ENCODE measurements at places on chromosomes 4 and X.

DNA sequence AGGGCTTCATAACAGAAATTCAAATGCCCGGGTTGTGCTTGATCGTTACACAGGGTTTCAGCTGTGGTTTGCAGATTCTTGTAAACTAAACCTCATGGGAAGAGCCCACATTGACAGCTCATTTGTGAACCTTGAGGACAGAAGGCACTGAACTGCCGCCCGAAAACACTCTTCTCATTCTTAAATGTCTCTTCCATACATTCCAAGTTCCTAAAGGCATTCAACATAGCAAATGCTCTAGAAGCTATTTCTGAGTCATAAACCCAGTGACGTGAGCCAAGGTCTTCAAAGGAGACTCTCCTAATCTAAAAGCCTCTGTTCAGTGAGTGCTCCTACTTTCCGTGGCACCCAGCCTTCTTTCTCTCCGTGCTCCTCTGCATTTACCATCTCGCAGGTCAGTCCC is 737.8 kb upstream of the FRG1 start:
- DNase-seq: no peak

GRCh38 chr4:142083264-142083663 is 446.9 kb downstream of the IL15 start:
- no peak for DNase-seq

DNA sequence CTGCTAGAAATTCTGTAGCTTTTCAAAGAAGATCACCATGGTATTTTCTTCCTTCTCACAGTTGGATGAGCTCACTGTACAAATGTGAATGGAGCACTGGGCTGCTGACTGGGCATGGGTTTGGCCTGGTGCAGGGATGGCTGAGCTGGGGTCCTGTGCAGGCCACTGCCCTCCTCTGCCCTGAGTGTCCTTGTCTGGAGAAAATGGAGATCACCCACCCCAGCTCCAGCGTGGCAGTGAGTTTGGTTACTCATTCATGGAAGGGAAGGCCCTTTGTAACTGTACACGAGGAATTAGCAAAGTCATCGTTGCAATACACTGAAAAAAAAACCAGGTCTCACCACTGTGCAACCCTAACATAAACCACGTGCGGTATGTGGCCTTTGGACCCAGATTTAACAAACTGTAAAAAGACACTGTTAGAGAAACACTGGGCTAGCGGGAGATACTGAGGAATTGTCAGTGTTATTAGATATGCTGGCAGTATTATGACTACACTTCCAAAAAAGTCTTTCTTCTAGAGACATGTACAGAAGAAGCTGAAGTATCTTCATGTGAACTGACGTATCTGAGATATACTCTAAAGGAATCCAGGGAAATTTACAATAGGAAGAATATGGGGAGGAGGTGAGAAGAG is 16.1 kb upstream of the TBC1D14 start:
- no peak for DNase-seq

GRCh38 chrX:103663981-103664762 is 22.3 kb downstream of the MORF4L2 start:
- DNase-seq: no peak

DNA sequence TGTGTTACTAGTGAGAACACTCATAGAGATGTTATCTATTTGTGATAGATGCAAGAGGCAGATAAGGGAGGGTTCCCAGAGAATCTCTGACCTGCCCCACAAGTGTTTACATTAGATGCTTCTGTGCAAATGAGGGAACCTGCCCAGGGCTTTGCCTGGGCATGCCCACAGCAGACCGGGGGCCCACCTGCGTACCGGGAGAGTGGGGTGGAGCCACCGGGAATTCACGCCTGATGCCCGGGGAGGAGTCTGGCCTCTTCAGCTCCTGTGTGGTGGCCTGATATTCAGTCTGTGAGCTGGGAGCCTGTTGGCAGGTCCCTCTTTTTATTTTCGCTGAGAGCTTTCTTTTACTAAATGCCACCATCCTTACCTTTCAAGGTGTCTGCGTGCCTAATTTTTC is 155.7 kb downstream of the SNCA start:
- no peak for DNase-seq

GRCh38 chrX:9370893-9371292 is 94.0 kb upstream of the TBL1X start:
- no peak for DNase-seq

DNA sequence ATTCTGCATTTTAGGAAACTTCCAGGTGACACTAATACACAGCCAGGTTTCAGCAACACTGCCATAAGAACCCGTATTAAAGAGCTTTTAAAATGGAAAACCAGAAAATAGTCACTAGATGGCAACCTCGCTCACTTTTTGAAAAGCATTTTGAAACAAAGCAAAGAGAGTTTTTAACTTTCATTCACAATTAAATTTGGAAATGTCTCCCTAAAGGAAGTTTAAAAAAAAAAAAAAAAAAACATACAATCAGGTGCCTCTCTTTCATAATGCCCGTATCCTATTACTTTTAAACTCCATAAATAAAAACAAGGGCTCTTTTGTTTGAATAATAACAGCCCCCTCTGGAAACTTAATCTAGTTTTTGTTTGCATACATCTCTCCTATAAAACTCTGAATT is 20.3 kb downstream of the MEPE start:
- DNase-seq: peak; percentile 32

- DNase-seq: no peak
Observed at GRCh38 chr4:73707918-73708577, 32.3 kb upstream of the CXCL8 start.

DNA sequence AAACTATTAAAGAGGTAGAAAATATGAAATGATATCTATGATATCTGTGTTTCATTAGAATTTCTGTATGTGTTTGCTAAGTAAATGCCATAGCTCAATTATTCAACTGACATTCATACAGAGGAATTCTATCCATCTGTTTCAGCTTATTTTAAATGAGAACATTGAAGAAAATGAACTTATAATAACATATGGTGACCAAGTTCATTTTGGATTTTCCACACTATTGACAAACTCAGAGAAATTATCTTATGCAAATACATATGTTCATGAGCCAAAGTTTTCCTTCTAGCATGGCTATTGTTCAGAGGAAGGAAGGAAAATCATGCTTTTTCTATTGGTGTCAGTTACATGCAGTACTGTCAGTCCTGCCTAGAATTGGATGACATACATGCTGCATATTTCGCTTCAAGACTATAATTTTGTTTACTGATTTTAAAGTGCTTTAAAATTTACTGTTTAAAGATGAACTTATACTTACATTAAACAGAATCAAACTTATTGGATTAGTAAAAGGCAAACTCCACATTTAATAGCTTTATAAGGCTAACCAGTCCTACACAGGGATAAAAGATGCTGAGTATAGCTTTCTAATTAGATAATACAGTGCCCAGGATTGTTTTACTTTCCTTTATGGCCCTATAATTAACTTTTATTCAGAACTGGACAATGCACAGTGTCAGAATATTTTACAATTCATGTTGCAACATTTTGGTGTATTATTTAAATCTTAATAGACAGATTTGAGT is 646.2 kb downstream of the TRAM1L1 start:
- no peak for DNase-seq

- DNase-seq: no peak
Observed at GRCh38 chrX:132017431-132018185, 5.5 kb upstream of the STK26 start.

- DNase-seq: no peak
Observed at GRCh38 chr4:41473176-41473575, 64.8 kb upstream of the LIMCH1 start.

DNA sequence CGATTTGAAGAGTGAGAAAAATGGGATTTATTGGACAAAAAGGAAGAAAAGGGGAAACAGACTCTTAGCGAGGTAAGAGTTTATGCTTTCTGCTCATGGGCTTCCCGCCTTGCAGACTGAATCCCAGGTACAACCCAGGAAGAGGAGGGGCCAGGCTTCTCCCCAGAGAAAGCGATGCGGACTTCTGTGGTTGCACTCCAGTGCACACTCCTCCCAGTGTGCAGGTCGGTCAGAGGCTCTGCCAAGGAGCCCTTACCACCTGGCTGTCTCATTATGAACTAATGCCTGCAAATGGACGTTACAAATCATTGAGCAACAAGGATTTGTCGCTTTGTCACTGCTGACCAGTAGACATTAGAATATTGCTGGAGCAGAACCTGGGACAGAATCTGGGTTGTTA is 39.9 kb upstream of the GLRA2 start:
- DNase-seq: no peak

Data from GM20000 (cell line).